GM23338 (cell line): ENCODE measurements at places on chromosomes 7 and 10. TPM values are rescaled to one million over a fixed set of nuclear protein-coding genes. Genes with fewer than 3 reads are reported as not detected.

Gene LGI1
- total RNA-seq = 0.28 TPM in 1 of 2 replicates, not detected in the other

Gene SFXN4
- 22.3 and 51.6 TPM in 2 replicates for total RNA-seq

GRCh38 chr7:20964281-20964918 lies 177.7 kb upstream of the SP8 start:
- H3K36me3 ChIP-seq = no peaks in the 10 kb centered on the region
- H3K27ac ChIP-seq = no peak overlapping the region
- peaks cover 7% of the 10 kb centered on the region; the same call in 1 of the 2 replicates for H3K4me1 ChIP-seq
- H3K27me3 ChIP-seq = no peaks in the 10 kb centered on the region
- no peak for DNase-seq
- no peak overlapping the region for H3K4me3 ChIP-seq

Gene CCDC3
- 4.5 and 5.2 TPM in 2 replicates for total RNA-seq

- no peak within 1 kb of the TSS for H3K27ac ChIP-seq
- peak within 1 kb of the TSS; percentile 55 for H3K4me3 ChIP-seq
- no peaks in the 10 kb centered on the region for H3K36me3 ChIP-seq
- peak; percentile 85 for DNase-seq
- H3K27me3 ChIP-seq = peaks cover 100% of the 10 kb centered on the region
These were observed at the start of gene TLX1 for GRCh38 chr10:101130984-101131961. Gene TLX1, plus strand, starts transcription at chr10:101131300. Its CDS starts 242 bp downstream, at chr10:101131542.

DNA sequence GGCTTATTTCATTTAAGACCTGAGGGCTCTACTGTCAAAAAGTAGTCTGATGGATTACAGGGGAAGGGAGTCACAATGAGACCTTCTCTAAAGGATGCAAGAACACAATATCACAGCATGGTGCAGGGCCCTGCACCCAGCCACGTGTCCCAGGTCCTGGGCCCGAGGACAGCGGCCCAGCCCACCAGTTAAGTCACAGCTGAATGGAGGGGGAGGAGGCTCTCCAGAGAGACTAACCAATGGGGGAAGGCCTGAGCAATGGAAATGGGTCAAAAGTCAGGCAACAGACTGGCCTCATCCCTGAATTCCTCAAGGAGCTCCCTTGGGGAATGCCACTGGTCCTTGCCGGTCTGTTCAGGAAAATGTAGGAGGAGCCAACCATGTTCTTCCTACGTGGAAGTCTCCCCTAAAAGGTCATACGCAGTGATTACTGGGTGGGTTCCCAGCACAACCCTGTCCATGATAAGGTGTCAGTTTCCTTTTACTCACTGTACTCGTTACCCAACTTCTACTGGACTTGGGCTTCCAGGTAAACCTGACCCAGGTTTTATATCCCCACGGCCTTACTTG lies 28.3 kb downstream of the CCDC3 start:
- no peaks in the 10 kb centered on the region for H3K27me3 ChIP-seq
- H3K4me1 ChIP-seq = no peaks in the 10 kb centered on the region
- H3K36me3 ChIP-seq = no peaks in the 10 kb centered on the region
- DNase-seq = peak; percentile 11

GRCh38 chr10:71191551-71192076 lies 20.8 kb upstream of the UNC5B start:
- no peak overlapping the region for H3K4me3 ChIP-seq
- peak; percentile 82 for DNase-seq
- no peaks in the 10 kb centered on the region for H3K36me3 ChIP-seq

GRCh38 chr7:17365775-17366174 lies 67.3 kb downstream of the AHR start:
- no peak overlapping the region for H3K4me3 ChIP-seq
- no peaks in the 10 kb centered on the region for H3K4me1 ChIP-seq
- no peaks in the 10 kb centered on the region for H3K36me3 ChIP-seq

DNA sequence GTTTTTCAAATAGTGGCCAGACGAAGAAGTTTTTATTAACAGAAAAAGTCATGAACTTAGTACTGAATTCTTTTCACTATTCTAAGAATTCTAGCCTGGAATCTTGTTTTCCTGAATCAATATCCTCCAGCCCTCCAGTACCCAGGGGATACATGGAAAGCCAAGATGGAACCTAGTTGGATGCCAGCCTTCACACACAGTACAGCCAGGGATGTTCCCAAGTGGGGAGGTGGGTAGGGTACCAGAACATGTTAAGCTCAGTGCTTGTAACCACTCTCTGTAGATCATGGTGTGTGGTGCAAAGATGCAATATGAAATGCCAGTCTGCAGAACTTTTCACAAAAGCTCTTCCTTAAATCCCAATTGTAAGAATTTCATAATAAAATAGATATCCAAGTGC lies 128.0 kb downstream of the POU6F2 start:
- no peak for DNase-seq
- H3K36me3 ChIP-seq = no peaks in the 10 kb centered on the region
- no peaks in the 10 kb centered on the region for H3K4me1 ChIP-seq
- H3K27ac ChIP-seq = no peak overlapping the region
- no peaks in the 10 kb centered on the region for H3K27me3 ChIP-seq

- H3K27ac ChIP-seq = no peak overlapping the region
- no peak overlapping the region for H3K4me3 ChIP-seq
- DNase-seq = no peak
- H3K4me1 ChIP-seq = 0 out of 2 replicates have a peak, but pooled peaks cover 2% of the 10 kb centered on the region
- H3K36me3 ChIP-seq = no peaks in the 10 kb centered on the region
- no peaks in the 10 kb centered on the region for H3K27me3 ChIP-seq
These were observed 99.6 kb downstream of the STRA8 start for GRCh38 chr7:135333200-135333599.

DNA sequence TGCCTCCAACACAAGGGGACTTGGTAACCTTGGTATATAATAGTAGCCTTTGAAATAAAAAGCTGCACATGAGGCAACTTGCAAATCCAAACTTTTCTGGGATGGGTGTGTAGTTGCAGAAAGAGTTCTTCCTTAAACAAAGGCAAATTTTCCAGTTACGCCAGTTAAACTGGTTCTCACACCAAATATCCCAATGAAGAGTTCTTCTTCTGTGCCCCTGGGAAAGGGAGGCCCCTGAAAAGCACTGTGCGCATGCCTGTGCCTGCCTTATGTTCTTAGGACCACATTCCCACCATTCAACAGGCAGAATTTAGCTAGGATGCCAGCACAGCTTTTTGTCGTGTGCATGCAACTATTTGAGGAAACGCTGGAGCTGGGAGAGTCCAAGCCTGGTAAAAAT lies 164.8 kb upstream of the SLC25A13 start:
- no peak overlapping the region for H3K4me3 ChIP-seq
- no peak overlapping the region for H3K27ac ChIP-seq
- H3K36me3 ChIP-seq = no peaks in the 10 kb centered on the region
- no peaks in the 10 kb centered on the region for H3K27me3 ChIP-seq
- no peak for DNase-seq

GRCh38 chr10:70907637-70908405 lies 19.5 kb upstream of the PCBD1 start:
- no peak overlapping the region for H3K27ac ChIP-seq
- no peaks in the 10 kb centered on the region for H3K36me3 ChIP-seq
- H3K4me3 ChIP-seq = no peak overlapping the region
- no peaks in the 10 kb centered on the region for H3K27me3 ChIP-seq
- DNase-seq = no peak

Gene FRMPD2
- not detected in 2 replicates for total RNA-seq

- no peak for DNase-seq
- H3K4me3 ChIP-seq = no peak overlapping the region
- H3K27me3 ChIP-seq = no peaks in the 10 kb centered on the region
- H3K27ac ChIP-seq = no peak overlapping the region
These were observed 122.5 kb upstream of the PITRM1 start for GRCh38 chr10:3294919-3295581.

Gene RADIL
- total RNA-seq = 7.8 and 9.8 TPM in 2 replicates

Gene MEST
- 229 and 230 TPM in 2 replicates for total RNA-seq

Gene GCK
- total RNA-seq = 7.3 and 9.3 TPM in 2 replicates

GRCh38 chr7:137836541-137836940 lies 10.2 kb downstream of the DGKI start:
- no peak overlapping the region for H3K27ac ChIP-seq
- peaks cover 31% of the 10 kb centered on the region for H3K4me1 ChIP-seq
- H3K4me3 ChIP-seq = no peak overlapping the region
- peaks cover 6% of the 10 kb centered on the region; the same call in 1 of the 2 replicates for H3K36me3 ChIP-seq
- DNase-seq = no peak
- H3K27me3 ChIP-seq = no peaks in the 10 kb centered on the region

GRCh38 chr7:75640201-75640600 lies 98.5 kb downstream of the HIP1 start:
- peaks cover 34% of the 10 kb centered on the region for H3K4me1 ChIP-seq
- H3K27ac ChIP-seq = peak overlapping the region; percentile 100
- no peak for DNase-seq

- DNase-seq = no peak
- no peaks in the 10 kb centered on the region for H3K27me3 ChIP-seq
- H3K36me3 ChIP-seq = no peaks in the 10 kb centered on the region
- no peak overlapping the region for H3K27ac ChIP-seq
These were observed 40.4 kb downstream of the CREB3L2 start for GRCh38 chr7:137961200-137962177.

Gene EXOSC1
- 63.6 and 66.3 TPM in 2 replicates for total RNA-seq

GRCh38 chr7:15829691-15830090 lies 143.2 kb upstream of the MEOX2 start:
- no peaks in the 10 kb centered on the region for H3K27me3 ChIP-seq
- no peak for DNase-seq
- no peak overlapping the region for H3K4me3 ChIP-seq
- H3K4me1 ChIP-seq = 0 out of 2 replicates have a peak, but pooled peaks cover 2% of the 10 kb centered on the region
- no peak overlapping the region for H3K27ac ChIP-seq
- no peaks in the 10 kb centered on the region for H3K36me3 ChIP-seq

DNA sequence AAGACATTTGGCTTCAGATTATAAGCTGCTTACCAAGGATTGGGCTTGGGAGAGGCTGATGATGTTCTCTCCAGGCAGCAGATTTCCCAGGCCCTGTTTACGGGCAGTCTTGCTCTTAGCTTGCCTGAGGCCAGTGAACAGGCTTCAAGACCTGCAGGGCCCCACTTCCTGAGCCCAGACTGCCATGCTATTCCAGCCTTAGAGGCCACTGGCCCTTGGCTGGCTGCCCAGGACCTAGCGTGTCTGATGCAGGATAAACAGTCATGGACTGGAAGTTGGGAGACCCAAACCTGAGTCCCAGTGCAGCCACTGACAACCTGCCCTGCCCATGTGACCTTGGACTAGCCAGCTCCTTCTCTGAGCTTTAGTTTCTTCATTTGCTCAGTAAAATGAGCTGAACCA lies 2.9 kb downstream of the PRXL2A start:
- H3K4me1 ChIP-seq = peaks cover 30% of the 10 kb centered on the region
- no peak overlapping the region for H3K27ac ChIP-seq
- no peaks in the 10 kb centered on the region for H3K36me3 ChIP-seq
- peaks cover 39% of the 10 kb centered on the region for H3K27me3 ChIP-seq
- no peak overlapping the region for H3K4me3 ChIP-seq
- no peak for DNase-seq

Gene HTR7
- total RNA-seq = 41.0 and 42.2 TPM in 2 replicates

DNA sequence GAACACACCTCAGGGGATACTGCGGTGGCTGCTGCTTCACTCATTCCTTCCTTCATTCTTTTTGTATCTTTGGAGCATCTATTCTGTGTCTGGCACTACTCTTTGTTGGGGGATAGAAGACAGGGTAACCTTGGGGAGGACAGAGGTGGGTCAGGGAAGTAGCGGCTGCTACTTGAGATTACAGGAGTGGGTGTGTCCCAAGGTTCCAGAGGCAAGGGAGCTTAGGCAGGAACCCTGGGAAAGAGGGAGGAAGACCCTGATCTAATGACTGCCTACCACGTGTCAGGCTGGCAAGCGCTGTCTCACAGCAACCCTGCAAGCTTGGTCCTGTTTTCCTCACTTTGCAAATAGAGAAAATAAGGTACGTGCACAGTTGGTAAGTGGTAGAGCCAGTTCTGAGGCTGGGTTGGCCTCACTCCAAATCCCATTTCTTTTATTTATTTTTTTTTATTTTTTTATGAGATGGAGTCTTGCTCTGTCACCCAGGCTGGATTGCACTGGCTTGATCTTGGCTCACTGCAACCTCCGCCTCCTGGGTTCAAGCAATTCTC lies 985.9 kb upstream of the ZNF722 start:
- no peak overlapping the region for H3K4me3 ChIP-seq

DNA sequence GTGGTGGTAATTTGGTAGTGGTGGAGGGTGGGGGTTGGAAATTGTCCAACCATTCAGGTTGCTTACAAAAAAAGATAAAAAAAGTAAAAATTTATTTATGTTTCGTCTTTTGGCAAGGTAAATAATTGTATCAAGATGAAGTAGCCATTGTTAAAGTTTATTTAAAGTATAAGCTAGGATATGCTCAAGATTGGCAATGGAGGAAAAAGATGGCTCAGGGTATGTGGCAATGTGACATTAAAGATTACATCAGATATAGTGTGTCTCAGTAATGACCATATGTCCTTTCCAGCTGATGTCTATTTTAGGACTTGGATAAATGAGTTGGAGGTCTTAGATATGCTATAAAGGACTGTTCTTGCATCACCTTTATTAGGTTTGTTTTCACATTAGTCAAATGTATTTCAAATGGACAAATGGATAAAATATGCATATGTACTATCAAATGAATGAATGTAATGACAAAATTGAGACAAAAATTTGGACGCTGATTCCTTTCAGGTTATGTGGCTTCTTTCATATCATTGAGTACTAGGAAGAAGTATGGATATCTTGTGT lies 60.9 kb downstream of the ST7 start:
- H3K27me3 ChIP-seq = no peaks in the 10 kb centered on the region
- no peak overlapping the region for H3K27ac ChIP-seq
- no peak for DNase-seq
- H3K4me1 ChIP-seq = no peaks in the 10 kb centered on the region
- no peak overlapping the region for H3K4me3 ChIP-seq
- no peaks in the 10 kb centered on the region for H3K36me3 ChIP-seq

DNA sequence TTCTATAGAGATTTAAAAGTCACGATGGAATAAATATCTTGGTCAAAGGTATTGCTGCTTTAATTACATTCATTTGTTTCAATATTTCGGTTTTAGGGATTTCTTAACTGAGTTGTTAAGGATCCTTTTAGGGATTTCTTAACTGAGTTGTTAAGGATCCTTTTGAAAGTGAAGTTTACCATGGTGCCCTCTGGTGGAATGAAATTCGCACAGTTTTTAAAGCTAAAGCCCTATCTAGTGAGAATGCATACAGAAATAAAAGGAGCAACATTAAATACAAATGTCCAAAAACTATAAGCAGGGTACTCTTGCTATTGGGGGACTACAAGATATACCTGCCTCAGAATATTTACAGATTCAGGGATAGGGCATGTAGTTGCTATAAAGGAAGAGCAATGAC lies 193.7 kb downstream of the RNLS start:
- H3K4me1 ChIP-seq = peaks cover 3% of the 10 kb centered on the region
- no peak overlapping the region for H3K4me3 ChIP-seq
- no peaks in the 10 kb centered on the region for H3K27me3 ChIP-seq
- H3K27ac ChIP-seq = no peak overlapping the region
- H3K36me3 ChIP-seq = no peaks in the 10 kb centered on the region
